GM04504 (cell line): ENCODE measurements at places on chromosomes 6 and 20.

GRCh38 chr20:63322146-63322932 is 29.4 kb downstream of the COL20A1 start:
- no peak for DNase-seq

DNA sequence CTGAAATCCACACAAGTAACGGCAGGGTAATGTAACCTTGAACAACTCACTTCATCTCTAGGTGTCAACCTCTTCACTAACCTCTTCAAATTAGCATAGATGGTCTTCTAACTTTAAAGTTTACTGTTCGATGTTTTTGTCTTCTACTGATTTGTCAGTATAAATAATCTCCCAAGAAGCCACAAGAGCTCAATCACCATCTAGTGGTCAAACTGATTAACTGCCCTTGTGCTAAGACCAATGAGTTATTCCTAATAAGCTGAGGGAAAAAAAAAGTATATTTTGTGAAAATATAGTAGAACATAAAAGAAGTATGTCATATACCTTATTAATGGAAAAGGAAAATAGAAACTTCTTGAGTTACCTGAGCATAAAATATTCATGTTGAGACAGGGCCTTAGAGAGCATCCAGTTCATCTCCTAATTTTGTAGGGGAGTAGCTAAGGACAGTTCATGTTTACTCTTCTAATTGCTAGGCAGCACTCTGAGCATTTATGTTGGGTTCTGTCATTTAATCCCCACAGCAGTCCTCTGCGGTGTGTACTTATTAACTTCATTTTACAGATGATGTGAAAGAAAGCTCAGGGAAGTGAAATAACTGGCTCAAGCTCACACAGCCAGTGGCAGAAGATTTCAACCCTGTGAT is 317.1 kb downstream of the ESR1 start:
- DNase-seq, result peak; percentile 37

GRCh38 chr6:159416891-159417560 is 247.8 kb downstream of the FNDC1 start:
- DNase-seq, result no peak

DNA sequence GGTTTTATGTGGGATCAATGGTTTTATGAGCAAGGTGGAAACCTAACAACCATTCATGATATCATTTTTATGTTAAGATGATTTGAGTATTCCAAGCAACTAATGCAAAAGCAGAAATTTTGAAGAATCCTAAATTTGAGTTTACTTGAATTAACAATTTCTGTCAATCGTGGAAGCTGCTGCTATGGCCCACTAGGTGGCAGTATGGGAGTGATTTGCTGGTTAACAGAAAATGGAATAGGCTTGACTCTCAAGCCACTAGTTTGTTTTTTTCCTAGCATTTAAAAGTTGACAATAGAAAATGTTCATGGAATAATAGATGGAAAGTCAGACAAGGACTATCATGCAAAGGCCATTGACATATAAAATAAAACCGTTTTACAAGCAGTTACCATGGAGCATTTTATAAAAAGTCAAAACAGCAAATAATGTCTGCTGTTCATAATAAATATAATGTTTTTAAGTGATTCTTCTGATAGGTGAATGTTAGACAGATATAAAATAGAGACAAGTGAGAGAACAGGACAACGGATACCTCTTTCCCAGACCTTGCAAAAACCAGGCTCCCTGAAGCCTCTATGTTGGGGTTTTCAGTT is 43.0 kb upstream of the TMEM200A start:
- no peak for DNase-seq

DNA sequence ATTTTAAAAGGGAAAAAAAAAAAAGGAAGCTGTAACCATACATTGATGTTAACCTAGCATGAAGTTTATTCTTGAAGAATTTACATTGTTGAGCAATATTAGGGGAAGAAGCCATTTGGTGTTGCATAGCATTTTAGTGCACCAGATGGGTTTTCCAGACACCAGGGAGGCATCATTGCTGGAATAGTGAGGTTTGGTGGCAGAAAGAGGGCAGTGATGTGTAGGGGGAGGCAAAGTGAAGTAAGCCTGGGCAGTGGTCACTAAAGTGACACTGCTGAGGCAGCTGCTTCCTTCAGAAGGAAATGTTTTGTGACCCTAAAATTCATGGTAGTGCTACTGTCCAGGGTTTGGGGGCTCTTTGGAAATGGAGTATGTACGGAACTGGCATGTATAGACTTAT is 2.6 kb downstream of the TOMM6 start:
- no peak for DNase-seq

- no peak for DNase-seq
These were observed 587.0 kb upstream of the FLRT3 start for GRCh38 chr20:14924433-14924832.

DNA sequence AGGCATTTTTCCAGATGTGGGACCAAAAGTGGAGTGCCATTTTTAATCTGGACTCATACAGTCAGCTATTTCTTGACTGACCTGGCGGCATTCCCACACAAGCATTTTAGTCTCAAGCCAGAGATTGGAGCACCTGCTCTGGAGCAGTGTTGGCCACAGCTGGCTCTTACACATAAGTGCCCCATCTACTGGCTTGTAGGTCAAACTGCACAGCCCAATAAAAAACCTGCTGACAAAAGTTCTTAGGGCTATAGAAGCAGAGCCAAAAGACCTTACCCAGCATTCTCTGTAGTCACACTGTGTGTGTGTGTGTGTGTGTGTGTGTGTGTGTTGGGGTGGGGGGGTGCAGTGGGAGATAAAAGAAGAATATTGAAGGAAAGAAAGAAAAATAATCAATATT is 38.6 kb upstream of the SENP6 start:
- DNase-seq, result no peak

- no peak for DNase-seq
These were observed 236.2 kb downstream of the CD83 start for GRCh38 chr6:14353798-14354197.

GRCh38 chr20:62820208-62820961 is 3.5 kb downstream of the COL9A3 start:
- no peak for DNase-seq

- no peak for DNase-seq
These were observed 6.9 kb upstream of the PPP1R3G start for GRCh38 chr6:5078121-5078669.

GRCh38 chr20:13008761-13009681 is at the start of gene SPTLC3:
Gene SPTLC3 (plus strand): TSS chr20:13008972. CDS start chr20:13009268, 296 bp downstream.
- DNase-seq, result no peak

DNA sequence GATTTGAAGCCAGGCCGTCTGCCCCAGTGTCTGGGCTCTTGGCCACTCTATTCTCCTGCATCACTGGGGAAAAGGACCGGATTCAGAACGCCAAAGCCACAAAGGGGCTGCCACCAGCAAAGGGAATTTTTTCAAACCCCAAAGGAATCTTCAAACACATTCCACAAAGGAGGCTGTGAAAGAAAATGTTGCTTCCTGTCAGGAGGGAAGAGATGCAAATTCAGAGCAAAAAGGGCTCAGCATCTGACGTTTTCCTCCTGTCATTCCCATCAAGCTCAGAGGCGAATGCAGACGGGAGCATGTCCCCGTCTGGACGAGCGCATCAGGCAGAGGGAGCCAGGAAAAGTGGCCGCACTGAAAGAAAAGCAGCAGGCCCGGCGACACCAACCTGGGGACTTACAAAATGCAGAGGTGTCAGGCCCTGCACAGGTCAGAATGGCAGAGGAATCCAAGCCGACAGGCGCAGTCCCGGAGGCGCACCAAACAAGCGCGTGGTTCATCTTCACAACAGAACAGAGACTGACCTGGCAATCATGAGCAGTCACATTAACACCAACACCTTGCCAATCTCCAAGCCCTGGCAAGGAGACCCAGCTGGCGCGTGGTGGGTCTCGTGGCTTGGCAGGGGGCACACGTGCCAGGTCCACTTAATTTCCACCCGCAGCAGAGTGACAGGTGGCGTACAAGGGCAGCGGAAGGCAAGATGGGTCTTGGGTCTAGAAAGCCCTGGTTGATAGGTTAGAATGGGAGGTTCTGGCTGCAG is 62.8 kb downstream of the GRM4 start:
- DNase-seq, result no peak

DNA sequence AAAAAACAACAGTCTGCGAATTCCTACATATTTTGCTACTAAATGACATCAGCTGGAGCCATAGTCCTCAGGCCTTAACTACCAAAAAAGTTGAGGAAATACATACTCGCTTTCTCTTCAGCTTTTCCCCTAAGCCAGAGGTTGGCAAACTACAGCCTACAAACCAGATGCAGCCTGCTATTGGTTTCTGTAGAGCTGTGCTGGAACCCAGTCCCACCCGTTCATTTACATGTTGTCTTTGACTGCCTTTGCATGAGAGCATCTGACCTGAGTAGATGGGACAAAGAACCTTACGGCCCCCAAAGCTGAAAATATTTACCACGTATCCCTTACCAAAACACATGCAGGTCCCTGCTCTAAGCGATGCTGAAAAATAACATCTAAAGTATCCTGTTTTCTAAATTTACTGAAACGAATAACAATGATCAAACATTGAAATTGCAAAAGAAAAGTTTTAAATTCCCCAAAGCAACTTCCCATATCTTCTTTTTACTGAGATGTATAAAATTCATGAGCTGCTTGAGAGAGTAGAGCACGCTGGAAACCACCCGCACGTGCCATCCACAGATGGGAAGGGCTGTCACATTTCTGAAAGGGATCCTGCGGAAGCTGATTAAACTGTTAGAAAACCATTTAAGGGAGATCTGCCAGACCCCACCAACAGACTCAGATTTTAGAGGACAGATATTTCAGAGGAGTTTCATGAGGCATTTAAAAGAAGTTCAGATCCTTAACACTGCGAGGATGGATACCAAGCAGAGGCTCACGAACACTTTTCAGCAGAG is 124.1 kb downstream of the PRKN start:
- DNase-seq, result no peak

DNA sequence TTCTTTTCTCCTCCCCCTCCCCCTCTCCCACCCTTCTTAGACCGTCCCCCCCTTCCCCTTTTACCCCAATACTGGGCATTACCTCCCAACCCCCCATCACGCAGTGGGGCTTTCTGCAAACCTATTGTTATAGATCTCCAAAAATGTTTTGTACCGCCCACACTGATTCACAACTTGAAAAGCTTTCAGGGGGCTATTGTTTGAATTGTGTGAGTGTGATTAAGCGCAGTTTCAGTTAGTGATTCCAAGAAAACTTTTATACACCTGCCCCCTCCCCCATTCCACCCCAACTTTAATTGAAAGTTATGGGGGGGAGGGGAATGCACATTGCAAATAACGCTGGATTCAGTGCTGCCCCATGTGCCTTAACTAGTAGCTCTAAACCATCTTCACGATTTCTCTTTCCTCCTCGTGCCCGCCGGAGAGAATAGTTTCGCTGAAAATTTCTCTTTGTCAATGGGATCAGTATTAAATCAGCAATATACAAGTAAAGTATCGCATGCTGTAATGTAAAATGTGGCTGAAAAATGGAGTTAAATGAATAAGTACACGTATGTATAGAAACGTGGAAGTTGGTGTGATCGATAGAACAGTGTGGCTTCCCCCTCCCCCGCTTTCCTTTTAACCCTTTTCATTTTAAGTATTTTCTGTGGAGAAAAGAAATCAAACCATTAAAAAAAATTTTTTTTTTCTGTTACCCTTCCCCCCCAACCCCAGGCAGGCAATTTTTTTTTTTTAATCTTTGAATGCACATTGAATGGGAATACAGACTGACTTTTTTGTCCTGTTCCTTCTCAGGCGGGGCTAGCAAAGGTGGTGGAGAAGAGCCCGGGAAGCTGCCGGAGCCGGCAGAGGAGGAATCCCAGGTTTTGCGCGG is 632 bp downstream of the LIN28B start:
- DNase-seq, result no peak

DNA sequence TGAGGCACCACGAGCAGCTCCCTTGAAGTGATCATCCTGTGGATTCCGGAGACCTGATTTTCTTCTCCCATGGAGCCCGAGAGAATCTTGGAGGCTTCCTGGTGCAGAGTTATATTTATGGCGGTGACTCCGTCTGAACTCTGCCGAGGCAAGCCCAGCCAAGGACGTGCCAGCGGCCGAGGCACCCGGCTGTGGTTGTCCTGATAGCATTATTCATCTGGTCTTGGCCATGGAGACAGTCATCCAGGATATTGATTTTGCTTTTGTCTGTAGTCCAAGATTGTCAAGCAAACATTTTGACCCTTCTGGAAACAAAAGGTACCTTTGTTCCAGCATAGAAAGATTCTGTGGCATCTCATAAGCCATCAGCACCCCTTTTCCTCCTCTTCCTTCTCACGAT is 163.3 kb downstream of the SCML4 start:
- no peak for DNase-seq

DNA sequence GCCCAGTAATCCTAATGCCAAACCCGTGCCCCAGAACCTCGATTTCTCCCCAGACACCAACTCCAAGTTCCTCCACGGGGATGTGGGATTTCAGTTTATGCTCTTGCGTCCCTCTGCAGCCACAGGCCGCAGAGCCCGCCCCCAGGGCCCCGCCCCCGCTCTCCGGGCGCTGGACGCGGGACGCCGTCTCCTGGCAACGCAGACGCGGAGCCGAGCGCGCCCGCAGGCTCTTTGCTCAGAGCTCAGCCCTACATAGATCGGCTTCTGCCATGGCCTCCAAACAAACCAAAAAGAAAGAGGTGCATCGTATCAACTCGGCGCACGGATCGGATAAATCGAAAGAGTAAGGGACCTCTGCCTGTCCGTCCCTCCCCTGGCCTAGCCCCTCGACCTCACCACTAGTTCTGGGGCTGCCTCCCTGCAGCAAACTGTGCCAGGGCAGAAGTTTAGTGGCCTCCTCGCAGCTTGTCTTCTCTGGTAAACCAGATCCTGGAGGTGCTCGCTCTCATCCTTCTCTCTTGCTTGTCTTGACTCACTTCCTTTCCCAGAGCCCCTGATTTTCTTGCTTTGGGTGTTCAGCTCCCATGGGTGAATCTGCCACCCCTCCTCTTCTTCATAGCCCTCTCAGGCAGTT is at the start of gene ADGB:
Gene ADGB (plus strand): TSS at position 201 of the 634 bp plus-strand sequence. CDS start 69 bp downstream, at position 270.
- peak; percentile 15 for DNase-seq
